ENCODE measurements at places on chromosomes 13 and 19. TPM values are rescaled to one million over a fixed set of nuclear protein-coding genes. Genes with fewer than 3 reads are reported as not detected.

Gene CBLC
- 39.7 TPM for polyA plus RNA-seq

Gene RGL3
- polyA plus RNA-seq = 55.6 TPM

Gene KCNN1
- polyA plus RNA-seq = 3.3 TPM

Gene WTIP
- 17.1 TPM for polyA plus RNA-seq

Gene RNF225
- polyA plus RNA-seq = 0.47 TPM

Gene KLC3
- 7.6 TPM for polyA plus RNA-seq

Gene PTGIR
- polyA plus RNA-seq = 4.8 TPM

Gene C19orf73
- 2.7 TPM for polyA plus RNA-seq

Gene TMEM86B
- 48.6 TPM for polyA plus RNA-seq

Gene LSR
- 255 TPM for polyA plus RNA-seq

Gene HIF3A
- 149 TPM for polyA plus RNA-seq

Gene TJP3
- 49.2 TPM for polyA plus RNA-seq

Gene CD22
- 1.9 TPM for polyA plus RNA-seq

Gene ASF1B
- 12.4 TPM for polyA plus RNA-seq

Gene SIGLEC12
- polyA plus RNA-seq = 0.11 TPM

Gene FPR3
- polyA plus RNA-seq = not detected

Gene GIPC3
- 0.19 TPM for polyA plus RNA-seq

Gene PSG7
- polyA plus RNA-seq = not detected

Gene KIR2DL3
- not detected for polyA plus RNA-seq

Gene UPK1A
- polyA plus RNA-seq = 19.6 TPM

Gene SIGLEC5
- polyA plus RNA-seq = not detected

Gene ZNF844
- polyA plus RNA-seq = 4.1 TPM

Gene HCN2
- 0.16 TPM for polyA plus RNA-seq
